ENCODE measurements at places on chromosomes 2 and 18.

GRCh38 chr2:121446647-121447241, 83.9 kb upstream of the RNU4ATAC start:
- DNase-seq = no peak

DNA sequence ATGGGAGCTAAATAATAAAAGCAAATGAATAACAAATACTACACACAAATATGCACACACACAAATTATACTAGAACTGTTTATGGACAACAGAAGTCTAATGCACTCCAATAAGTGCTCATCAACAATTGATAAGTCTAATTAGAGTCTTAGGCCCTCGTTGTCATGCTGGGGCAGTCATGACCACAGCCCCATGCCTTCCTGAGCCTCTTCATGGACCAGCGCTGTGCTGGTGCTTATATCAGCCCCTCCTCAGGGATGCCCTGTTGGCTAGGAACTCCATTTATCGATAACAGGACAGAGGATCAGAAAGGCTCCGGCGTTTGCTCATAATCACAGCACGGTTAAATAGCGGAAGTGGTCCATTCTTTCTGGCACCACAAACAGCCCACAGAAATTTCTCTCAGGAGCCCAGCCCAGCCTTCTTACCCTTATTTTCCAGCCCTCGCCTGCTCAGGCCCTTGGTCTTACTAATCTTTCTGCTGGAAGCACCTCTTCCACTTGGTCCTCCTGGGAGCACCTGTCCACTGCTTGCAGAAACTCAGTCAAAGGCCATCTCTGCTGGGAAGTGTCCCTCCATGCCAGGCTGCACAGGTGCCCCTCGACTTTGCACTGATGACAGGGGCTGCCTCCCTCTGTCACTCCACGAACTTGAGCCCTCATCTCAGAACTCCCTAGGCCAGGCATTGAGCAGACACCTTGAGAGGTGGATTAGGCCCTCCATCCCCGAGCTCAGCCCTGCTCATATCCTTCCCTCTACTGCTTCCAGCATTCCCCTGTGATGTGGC, 500.2 kb upstream of the HS6ST1 start:
- no peak for DNase-seq

GRCh38 chr2:230246206-230246605, 20.7 kb downstream of the SP140 start:
- no peak for DNase-seq

DNA sequence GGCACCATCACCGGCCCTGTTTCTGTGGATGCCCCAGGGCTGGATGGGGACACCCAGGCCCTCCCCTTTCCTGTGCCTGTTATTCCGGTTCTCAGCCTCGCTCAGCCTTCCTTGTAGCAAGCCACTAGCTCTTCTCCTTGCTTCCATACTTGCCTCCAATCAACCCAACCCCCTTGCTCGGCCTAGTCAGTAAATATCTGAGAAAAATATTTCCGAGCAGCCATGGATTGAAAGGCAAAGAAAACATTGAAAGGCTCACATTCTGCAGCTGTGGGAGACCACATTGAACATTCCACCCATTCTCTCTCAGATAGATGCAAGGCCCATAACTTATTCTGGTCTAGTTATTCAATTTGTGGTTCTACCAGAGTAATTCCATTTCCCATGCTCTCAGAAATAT, 114.9 kb downstream of the SPP2 start:
- DNase-seq = no peak

GRCh38 chr2:234437642-234438304, 59.1 kb downstream of the ARL4C start:
- no peak for DNase-seq

GRCh38 chr2:48452108-48452507, 77.8 kb upstream of the STON1 start:
- DNase-seq = no peak
